ENCODE measurements at places on chromosomes 2 and 18. TPM values are rescaled to one million over a fixed set of nuclear protein-coding genes. Genes with fewer than 3 reads are reported as not detected.
A peak's percentile ranks its signal among the peaks of the same experiment; 100 is the strongest.

- DNase-seq = no peak
Measured at GRCh38 chr2:158748926-158749590, 46.1 kb upstream of the DAPL1 start.

- DNase-seq = no peak
Measured at GRCh38 chr18:74861154-74861553, 263.5 kb downstream of the ZNF407 start.

- DNase-seq = no peak
Measured at GRCh38 chr2:108634576-108635160, 84.6 kb upstream of the RANBP2 start.

DNA sequence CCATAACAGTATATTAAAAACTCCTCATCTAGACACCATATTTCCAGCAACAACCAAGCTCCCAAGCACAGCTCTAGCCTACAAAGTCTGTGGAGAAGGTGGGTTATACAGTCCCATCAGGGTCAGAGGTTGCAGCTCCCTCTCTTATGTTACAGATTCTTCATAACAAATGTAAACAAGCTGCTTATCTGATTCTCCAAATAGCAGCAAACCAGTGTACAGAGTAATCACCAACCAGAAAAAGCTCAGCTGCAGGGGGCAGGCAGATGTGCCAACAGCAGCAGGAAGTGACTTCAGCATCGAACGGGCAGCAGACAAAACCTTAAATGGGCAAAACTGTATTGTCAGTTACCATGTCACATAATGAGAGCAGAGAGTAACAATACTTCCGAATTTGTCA, 52.9 kb upstream of the NABP1 start:
- DNase-seq = no peak

DNA sequence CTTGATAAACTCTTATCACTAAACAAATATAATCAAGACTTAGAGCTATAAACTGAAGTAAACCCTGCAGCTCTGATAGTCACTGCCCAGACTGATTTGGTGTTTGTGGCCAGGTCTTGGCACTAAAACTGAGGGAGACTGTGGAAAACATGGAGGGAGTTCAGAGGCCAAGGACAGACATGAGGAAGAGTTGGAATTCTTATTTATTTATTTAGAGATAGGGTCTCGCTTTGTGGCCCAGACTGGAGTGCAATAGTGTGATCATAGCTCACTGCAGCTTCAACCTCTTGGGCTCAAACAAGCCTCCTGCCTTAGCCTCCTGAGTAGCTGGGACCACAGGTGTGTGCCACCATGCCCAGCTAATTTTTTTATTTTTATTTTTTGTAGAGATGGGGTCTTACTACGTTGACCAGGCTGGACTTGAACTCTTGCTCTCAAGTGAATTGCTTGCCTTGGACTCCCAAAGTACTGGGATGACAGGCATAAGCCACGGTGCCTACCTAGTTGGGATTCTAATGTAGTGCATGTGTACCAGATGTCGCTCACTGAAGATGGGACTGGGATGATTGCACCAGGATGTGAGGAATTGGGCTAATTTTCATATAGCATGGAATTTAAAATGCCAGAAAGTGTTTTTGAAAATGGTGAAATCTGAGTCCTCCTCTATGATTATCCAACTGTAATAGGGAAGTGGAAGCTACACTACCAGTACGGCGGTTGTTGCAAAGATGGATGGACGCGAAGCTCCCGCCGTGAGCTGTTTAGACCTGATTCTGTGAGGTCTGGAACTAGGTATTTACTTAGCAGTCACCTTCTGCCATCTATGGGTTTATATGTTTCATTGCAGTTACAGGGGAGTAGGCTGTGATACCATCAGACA, 52.7 kb upstream of the CTLA4 start:
- no peak for DNase-seq

MATN3 gene
- polyA plus RNA-seq = 3.0 TPM

DNA sequence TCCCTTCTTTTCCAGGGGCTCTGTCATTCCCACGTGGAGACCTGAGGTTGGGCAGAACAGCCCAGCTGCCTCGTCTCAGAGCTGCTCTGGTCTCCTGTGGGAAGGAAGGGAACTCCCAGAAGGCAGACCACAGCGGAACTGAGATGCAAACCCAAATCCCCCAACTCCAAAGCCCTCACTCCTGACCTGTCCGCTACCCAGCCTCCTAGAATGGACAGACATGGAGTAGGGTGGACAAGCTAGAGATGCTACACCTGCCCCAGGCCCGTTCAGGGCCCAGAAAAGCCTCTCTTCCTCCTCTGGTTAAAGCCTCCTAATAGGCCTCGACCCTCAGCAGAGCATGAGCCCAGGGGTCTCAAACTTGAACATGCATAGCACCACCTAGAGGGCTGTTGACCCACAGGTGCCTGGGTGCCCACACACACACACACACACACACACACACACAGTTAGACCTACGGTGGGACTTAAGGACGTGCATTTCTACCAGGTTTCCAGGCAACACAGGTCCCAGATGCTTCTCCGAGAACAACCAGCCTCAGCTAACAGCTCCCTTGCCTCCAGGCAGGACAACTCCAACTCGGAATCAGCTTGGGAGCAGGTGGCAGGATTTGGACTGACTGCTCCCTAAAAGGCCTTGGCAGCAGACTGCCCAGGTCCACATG, 93.5 kb downstream of the TNS1 start:
- DNase-seq = no peak

DNA sequence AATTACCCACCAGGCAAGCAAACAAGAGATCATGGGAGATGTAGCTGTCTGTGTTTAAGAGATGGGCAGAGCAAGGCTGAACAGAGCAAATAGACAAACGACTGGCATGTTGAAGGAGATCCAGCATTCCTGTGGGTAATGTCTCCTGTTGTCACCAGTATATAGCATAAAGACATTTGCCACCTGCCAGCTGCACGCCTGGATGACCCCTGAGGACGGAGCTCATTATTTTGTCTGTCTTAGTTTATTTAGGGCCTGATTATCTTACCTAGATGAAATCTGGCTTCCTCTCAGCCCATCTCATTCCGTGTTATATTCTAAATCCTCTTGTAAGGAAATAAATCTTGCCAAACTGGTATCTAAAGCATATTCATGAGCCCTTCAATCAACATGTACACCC, 510.3 kb upstream of the LINC00305 start:
- DNase-seq = peak; percentile 20

- DNase-seq = no peak
Measured at GRCh38 chr18:73006331-73006730, 138.5 kb upstream of the NETO1 start.

- DNase-seq = no peak
Measured at GRCh38 chr18:57052173-57052572, 94.7 kb upstream of the BOD1L2 start.

LAMA1 gene
- 100 TPM for polyA plus RNA-seq

SUCLG1 gene
- polyA plus RNA-seq = 207 TPM
